ENCODE measurements at places on chromosomes 11 and 22.

DNA sequence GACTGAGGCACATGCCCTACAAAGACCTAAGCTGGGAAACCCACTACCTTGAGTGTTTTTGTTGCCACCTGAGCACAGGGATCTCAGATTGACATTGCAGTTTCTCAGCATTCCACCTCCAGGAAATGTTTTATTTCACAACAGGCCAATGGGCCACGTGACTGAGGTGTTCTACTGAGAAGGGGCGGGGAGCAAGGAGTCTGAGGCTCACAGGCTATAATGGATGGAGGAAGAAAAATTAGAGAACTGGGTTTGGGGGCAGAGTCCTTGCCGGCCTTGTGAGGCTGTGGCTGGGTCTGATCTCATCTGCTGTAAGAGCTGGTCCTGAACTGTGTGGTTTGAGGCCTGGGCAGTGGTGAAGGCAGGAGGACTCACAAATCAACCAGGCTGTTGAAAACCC lies 40.7 kb downstream of the ZNF202 start:
- no peak for DNase-seq

DNA sequence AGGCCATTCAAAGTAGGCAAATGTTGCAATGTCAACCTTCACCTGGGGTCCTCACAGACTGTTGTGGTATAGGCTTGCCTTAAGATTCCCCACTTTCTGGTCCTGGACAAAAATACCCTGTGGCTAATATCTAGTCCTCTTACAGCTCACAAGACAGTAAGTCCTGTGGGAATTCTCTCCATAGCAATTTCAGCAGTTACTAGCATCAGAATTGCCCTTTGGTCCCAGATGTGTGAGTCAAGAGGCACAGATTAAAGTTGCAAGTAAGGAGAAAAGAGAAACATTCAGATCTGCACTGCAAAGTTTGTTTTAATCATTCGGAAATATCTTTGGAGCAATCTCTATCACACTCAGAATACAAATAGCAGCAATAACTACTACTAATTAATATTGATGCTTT lies 420.2 kb downstream of the NTM start:
- DNase-seq, result no peak

DNA sequence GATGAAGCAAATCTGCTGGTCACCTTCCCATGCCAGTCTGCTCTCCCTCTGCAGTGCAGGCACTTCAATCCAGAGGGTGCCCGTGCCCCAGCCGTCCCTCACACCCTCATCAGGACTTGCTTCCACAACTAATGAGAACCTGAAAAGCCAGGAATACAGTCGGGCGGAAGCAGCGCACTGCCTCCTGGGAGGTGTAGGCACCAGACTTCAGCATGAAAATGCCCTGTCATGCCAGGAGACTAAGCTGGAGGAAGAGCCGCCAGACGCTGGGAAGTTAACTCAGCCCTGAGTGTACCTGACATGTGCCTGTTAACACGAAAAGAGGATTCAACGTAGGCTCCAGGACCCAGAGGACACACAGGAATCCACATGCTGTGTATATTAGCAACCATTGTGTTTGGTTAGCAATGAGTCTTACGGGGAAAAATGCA lies 40.1 kb upstream of the FLI1 start:
- DNase-seq, result peak; percentile 54

GRCh38 chr11:28631148-28631547 lies 523.0 kb downstream of the METTL15 start:
- no peak for DNase-seq

GRCh38 chr11:110757962-110758755 lies 45.9 kb upstream of the ARHGAP20 start:
- no peak for DNase-seq

DNA sequence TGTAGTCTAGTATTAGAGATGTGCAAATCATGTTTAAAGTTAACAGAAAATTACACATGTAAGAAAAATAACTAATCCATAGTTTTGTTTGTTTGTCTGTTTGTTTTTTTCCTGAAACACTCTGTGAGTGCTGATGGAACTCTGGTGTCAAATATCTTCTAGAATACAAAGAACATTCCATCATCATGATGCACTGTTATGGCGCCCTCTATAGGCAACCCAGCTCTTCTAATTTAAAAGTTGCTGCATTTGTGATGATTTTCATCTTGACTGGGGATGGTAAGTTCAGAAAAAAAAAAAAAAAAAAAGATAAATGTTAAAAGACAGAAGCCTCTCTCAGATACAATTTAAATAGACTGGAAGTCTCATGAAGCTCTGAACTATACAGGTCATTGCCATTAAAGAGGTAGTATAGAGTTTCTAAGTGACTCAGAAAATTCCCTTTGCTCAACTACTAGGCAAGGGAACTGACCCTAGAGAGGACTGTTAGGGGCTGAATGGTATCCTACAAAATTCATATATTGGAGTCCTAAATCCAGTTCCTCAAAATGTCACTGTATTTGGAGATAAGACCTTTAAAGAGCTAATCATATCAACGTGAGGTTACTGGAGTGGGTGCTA lies 597.2 kb upstream of the ANO3 start:
- DNase-seq, result no peak
